Renal cortical epithelial cell (primary cell): ENCODE measurements at places on chromosomes 16 and 17.

DNA sequence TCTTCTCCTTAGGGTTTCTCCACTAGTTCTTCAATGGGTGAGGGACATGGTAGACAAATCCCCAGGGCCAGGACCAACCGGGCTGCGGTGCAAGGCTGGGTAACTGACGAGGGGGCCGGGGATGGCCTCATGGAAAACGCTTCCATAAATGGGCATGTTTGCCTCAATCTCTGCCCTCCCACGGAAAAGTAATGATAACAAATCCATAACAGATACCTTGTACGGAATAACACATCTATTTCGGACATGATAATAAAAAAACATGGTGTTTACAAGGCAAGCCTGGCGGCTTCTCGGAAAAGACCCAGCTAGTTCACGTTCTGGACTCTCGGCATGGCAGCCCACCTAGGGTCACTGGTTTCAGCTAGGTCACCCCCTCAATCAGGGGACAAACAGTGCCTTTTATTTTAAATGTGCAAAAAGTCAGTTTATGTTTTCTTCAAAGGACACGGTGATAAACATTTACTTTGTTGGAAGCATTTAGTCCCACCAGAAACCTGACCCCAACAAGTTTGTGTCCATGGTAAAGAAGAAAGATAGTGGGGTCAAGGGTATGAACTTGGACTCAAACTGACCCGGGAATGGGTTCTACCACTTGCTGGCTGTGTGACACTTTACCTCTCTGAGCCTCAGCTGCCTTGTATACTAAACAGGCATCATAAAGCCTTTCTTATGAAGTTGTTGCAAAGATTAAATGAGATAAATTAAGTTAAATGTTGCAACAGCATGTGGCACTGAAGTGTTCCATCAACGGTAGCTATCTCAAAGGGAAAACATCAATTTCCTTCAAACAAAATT lies 1.7 kb downstream of the MYH11 start:
- no peak for DNase-seq

- DNase-seq: no peak
Observed at GRCh38 chr17:50832864-50833381, 2.5 kb upstream of the WFIKKN2 start.

- DNase-seq: no peak
Observed at GRCh38 chr17:39627047-39627711, 427 bp downstream of the PPP1R1B start.

DNA sequence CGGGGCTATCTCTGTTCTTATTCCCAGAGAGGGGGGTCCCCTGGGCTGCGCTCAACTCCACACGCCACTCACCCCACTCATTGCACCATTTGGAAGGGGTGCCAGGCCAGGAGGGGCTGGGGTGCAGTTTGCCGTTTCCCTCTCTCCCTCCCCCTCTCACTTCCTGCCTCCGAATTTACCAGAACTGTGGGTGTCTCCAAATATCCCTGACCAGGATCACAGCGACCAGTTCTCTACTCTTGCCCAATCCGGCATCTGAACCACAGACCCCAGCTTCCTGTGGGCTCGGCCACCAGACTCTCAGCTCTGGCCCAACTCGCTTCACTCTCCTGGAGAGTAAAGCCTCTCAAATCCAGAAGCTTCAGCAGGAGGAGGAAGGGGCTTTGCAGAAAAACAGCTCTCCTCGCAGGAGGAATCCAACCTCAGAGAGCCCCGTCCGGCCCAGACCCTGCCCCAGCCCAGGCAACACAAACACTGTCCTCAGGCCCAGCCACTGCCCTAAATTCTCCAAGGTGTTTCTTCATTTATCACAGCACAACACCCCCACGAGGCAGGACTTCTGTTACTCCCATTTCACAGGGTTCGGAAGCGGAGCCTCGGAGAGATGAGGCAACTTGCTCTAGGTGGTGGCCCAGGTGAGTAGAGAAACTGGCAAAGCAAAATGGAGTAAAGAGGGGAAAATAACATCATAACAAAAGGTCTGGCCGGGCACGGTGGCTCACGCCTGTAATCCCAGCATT lies 423 bp upstream of the ASGR2 start:
- no peak for DNase-seq

DNA sequence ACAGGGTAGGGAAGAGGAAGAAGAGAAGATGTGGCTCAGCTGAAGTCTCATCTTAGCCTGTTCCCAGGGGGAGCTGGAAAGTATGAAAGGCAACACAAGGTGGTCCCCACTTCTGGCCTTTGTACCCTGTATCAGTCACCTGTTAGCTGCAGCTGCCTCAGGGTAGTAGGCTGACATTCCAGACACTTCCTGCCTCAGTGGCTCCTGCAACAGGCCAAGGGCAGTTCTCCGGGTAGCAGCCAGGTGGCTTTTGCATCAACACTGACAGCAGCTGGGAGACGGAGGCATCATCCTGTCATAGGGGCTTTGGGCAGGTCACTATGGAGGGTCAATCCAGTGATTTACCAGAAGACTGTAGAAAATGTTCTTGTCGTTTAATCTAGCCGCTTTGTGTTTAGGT lies 124.0 kb downstream of the RGS9 start:
- DNase-seq: no peak
